Left ventricle myocardium superior (tissue), 1 donor: ENCODE measurements at places on chromosomes 12 and 14. TPM values are rescaled to one million over a fixed set of nuclear protein-coding genes. Genes with fewer than 3 reads are reported as not detected.

DNA sequence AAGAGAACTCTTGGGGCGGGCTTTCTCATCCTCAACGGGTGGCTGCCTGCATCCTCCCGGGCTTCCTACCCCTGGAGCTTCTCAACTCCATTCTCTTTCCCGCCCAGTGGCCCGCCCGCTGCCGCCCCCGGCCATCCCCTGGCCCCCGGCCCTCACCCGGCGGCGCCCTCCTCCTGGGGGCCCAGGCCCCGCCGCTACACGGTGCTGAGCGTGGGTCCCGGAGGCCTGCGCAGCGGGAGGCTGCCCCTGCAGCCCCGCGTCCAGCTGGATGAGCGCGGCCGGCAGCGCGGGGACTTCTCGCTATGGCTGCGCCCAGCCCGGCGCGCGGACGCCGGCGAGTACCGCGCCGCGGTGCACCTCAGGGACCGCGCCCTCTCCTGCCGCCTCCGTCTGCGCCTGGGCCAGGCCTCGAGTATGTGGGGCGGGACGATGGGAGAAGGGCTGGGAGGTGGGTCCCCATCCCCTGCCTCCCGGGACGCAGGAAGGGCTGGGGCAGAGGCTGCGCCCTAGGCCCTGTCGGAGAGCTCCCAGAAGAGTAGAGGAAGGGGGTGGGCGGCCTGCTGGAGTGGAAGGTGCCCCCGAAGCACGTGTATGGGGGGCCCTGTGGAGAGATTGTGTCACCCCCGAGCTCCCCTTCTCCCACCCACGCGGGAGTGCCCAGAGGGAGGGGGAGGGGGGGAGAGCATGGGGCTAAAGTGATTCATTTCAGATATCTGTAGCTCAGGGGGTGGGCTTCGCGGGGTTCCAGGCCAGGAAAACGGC lies 1.5 kb downstream of the LAG3 start:
- DNase-seq, result peak; percentile 37

GRCh38 chr14:56797003-56797568 lies 13.2 kb downstream of the OTX2 start:
- no peak for DNase-seq

- peak; percentile 47 for DNase-seq
Observed at GRCh38 chr12:124869059-124869665, 5.5 kb upstream of the SCARB1 start.

- no peak for DNase-seq
Observed at GRCh38 chr12:119870457-119870856, 6.7 kb downstream of the CIT start.

GRCh38 chr14:71996610-71997009 lies 64.4 kb downstream of the RGS6 start:
- DNase-seq, result no peak

DNA sequence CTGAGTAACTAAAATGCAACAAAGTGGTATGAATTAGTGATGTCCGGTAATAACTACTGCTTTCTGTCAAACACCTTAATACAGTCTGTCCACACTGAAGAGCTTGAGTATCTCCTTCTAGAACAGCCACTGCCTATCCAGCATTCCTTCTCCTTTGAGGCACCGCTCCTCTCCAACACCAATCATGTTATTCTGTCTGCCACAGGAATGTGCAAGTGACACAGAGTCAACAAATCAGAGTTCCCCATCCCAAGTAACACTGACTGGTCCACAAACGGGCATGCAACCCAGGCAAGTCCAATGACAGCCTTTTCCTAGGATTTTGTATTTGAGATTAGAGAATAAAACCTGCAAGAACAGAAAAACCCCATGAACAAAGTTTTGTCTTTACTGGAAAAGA lies 3.8 kb downstream of the GXYLT1 start:
- no peak for DNase-seq

DNA sequence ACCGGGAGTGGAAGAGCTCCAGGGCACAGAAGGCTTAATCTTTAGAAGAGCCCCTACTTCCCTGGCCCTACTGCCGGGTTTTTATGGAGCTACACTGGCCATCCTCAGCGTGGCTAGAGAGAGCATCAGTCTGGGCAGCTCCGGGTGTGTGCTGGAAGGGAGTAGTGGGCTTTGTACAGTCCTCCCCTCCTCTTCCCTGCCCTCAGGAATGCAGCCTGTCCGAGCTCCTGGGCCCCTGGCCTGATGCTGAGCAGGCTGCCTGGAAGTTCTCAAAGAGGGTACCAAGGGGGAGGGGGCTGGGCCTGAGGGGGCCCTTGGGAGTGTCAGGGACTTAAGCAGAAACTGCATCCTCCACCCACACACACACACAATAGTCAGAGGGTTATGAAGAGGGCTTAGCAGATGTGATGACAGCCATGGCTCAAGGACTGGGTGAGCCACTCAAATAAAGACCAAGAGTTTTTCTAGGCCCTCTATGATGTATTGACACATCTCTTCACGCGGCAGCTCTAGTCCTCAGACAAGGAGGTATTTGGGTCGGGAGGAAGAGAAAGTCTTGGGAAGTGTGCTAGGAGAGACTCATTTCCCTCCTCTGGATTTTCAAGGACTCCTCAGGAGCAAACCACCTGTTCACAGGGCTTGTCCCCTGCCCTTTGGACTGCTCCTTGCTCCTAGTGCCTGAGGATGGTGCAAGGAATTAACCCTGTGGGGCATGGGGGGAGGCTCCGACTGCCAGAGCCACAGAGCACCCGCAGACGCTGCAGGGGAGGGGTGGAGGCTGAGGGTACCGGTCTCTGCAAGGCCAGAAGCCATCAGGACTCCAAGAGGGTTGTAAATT lies 16.5 kb upstream of the FIGNL2 start:
- DNase-seq, result no peak

- DNase-seq, result no peak
Observed at GRCh38 chr12:111056618-111057521, 136.5 kb upstream of the MYL2 start.

DNA sequence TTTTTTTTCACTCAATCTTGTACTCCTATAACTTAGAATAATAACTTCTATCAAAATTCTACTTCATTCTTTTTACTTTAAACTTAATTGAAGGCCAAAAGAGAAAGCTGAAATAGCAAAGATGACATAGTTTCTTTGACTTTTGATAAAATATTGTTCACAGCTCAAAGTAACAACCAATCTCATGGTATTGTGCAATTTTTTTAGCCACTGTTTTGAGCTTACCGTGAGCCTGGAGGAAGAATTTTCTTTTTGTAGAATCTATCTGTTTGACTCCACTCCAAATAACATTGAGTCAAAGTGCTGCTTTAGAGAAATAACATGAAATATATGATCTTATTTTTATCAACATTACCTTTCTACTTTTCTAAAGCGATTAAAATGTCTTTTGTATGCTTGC lies 903.9 kb upstream of the FOXG1 start:
- no peak for DNase-seq

DNA sequence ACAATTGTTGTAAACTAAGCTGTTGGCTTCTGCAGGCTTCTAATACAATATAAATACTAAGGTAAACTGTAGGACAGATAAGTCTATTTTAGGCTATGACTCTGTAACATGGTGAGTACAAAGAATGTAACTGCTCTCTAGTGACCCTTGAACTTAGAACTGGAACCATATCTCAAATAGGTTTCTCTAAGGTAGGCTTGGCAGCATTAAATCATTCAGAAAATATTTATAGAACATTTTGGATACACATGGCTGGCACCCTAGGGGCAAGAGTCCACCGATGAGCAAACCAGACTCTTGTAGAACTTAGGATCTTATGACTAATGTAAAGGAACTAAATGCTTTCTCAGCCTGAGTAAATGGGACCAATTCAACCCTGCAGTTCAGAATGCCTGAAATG lies 19.4 kb upstream of the SLC25A3 start:
- DNase-seq, result no peak

GRCh38 chr12:27573972-27574371 lies 50.0 kb downstream of the PPFIBP1 start:
- DNase-seq, result no peak

DNA sequence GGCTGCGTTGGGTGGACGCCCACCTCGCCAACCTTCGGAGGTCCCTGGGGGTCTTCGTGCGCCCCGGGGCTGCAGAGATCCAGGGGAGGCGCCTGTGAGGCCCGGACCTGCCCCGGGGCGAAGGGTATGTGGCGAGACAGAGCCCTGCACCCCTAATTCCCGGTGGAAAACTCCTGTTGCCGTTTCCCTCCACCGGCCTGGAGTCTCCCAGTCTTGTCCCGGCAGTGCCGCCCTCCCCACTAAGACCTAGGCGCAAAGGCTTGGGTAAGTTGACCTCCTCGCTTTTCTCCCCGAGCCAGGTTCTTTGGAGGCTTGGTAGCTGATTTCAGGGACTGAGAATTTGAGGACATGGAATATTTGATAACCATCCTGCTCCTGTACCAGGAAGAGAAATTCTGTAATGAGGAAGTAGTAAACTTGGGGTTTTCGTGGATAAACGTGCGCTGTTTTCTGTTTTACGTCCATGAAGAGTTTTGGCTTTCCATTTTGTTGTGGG lies 530 bp downstream of the APAF1 start:
- no peak for DNase-seq

GRCh38 chr14:53954551-53955228 lies 1.9 kb downstream of the BMP4 start:
- DNase-seq, result peak; percentile 68

DNA sequence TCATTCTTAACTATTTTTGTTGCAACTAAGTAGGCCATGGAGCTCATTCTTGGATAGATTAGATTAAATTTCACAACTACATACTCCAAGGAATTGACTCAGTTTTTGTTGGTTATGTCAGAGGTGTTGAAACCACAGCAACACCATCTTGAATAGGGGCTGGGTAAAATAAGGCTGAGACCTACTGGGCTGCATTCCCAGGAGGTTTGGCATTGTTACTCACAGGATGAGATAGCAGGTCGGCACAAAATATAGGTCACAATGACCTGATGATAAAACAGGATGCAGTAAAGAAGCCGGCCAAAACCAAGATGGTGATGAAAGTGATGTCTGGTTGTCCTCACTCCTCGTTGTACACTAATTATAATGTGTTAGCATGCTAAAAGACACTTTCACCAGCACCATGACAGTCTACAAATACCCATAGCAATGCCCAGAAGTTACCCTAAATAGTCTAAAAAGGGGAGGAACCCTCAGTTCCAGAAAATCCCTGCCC lies 20.9 kb downstream of the DMAC2L start:
- DNase-seq, result peak; percentile 47

DNA sequence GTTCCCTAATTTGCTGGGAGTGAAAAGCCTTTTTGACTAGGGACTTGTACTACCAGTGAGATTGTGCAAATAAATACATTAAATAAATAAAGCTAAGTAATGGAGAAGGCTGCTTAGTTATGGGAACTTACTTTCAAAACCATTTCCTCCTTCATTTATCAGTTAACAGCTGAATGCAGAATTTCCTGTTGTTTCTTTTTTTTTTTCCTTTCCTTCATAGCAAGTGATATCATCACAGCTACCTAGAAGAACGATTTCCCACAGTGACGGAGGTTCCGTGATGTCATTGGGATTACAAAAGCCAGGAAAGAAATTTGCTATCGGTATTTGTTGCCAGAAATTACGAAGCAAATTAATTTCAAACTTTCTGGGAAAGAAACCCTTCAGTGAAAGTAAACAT lies 42.1 kb upstream of the SOCS2 start:
- DNase-seq, result no peak

- no peak for DNase-seq
Observed at GRCh38 chr12:67455236-67455635, 186.1 kb downstream of the CAND1 start.

- peak; percentile 31 for DNase-seq
Observed at GRCh38 chr14:104091927-104092771, 6.6 kb downstream of the ASPG start.

DNA sequence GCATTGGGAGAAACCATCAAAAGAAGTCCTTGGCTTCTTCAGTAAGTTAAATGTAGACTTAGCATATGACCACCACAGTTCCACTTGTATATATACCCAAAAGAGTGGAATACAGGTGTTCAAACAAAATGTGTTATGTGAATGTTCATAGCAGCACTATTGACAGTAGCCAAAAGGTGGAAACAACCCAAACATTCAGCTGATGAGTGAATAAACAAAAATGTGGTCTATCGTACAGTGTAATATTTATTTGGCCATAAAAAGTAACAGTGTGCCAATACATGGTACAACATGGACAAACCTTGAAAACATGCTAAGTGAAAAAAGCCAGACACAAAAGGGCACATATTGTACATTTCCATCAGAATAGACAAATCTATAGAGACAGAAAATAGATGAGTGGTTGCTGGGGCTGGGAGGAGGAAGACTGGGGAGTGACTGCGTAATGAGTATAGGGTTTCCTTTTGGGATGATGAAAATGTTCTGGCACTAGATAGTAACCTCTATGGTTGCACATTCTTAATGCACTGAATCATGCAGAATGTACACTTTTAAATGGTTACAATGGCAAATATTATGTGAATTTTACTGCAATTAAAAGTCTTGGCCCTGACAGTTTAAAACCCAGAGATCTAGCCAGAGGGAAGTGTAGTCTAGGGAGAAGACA lies 5.5 kb downstream of the ERP29 start:
- DNase-seq, result no peak

- peak; percentile 88 for DNase-seq
Observed at GRCh38 chr14:75295491-75296345, 17.1 kb downstream of the FOS start.

GRCh38 chr12:121465921-121466793 lies 66.2 kb downstream of the RNF34 start:
- DNase-seq, result peak; percentile 57

DNA sequence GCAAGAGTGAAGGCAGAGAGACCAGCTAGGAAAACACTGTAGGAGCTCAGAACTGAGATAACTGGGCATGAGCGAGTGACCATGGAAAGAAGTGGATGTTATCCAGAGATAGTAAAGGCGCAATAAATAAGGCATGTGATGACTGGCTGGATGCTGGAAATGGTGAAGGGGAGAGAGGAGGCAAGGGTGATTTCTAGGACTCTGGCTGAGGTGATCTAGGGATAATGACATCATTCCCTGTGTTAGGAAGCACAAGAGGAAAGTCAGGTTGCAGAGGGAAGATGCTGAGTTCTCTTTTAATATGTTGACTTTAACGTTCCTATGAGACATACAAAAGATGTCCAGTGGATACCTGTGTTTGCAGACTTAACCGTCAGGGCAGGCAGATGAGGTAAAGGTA lies 78.7 kb downstream of the C12orf56 start:
- no peak for DNase-seq

DNA sequence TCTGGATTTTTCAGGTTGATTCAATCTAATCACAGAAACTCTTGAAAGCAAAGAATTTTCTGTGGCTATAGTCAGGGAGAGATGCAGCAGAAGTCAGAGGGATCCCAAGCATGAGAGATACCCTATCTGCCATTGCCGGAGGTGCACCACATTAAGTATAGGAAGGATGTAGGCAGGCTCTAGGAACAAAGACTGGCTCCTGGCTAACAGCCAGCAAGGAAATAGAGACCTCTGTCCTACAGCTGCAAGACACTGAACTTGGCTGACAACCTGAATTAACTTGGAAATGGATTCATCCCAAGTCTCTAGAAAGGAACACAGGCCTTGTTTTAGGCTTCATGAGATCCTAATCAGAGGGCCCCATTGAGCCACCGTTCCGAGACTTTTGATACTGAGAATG lies 364.9 kb upstream of the FLRT2 start:
- DNase-seq, result no peak

GZMB gene
- 0.40 TPM for total RNA-seq

SRGAP1 gene
- 2.6 TPM for total RNA-seq

GAS2L3 gene
- 2.5 TPM for total RNA-seq

GPR132 gene
- total RNA-seq, result 1.3 TPM

KLRK1 gene
- total RNA-seq, result not detected

CD163 gene
- 64.5 TPM for total RNA-seq

BCDIN3D gene
- 2.7 TPM for total RNA-seq

GRIP1 gene
- 7.7 TPM for total RNA-seq
